ENCODE measurements at places on chromosomes 12 and 14.
A peak's percentile ranks its signal among the peaks of the same experiment; 100 is the strongest.

DNA sequence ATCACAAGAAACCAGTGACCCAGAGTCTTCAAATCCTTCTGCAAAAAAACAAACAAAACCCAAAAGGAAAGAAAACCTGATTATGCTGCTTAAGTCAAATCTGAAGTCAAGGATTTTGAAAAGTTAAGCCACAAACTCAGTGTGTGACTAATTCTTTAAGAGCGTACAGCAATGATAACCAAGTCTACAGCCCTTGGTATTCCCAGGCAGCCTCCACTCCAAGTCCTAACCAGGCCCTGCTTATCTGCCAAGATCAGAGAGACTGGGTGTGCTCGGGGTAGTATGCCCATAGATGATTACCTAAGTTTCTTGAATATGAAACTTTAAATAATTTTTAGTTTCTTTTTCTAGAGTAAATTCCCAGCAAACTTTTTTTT is 13.1 kb downstream of the PGAM5 start:
- DNase-seq = no peak

DNA sequence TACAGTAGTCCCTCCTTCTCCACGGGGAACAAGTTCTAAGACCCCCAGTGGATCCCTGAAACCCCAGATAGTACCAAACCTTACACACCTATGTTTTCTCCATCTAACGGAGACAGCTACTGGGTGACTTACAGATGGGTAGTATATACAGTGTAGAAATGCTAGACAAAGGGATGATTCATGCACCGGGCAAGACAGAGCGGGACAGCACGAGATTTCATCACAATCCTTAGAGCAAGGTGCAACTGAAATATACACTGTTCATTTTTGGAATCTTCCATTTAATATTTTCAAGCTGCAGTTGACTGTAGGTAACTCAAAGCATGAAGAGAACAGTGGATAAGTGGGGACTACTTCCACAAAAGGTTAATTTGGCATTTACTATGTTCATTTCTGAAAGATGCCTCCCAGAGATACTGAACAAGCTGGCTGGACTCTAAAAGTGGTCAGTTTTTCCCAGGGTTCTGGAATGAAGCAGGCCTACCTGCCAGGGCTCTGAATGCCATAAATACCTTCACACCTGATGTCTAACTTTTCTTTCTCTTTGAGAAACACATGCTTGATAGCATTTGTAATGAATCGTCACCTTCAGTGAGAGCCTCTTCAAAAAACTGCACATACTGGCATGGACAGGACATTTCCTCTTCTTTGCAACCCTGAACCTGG is 127.7 kb upstream of the FOXN3 start:
- DNase-seq = no peak

DNA sequence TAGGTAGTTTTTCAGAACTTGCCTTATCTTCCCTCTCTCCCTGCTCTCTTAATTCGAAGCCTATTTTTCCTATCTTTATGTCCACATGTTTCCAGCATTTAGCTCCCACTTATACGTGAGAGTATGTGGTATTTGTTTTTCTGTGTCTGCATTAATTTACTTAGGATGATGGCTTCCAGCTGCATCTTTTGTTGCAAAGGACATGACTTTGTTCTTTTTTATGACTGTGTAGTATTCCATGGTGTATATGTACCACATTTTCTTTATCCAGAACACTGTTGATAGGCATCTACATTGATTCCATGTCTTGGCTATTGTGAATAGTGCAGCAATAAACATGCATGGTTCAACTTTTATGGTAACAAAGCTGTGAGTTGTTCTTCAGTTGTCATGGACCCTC is 7.8 kb upstream of the CLEC2D start:
- DNase-seq = no peak

GRCh38 chr14:46818147-46818546 is 166.6 kb upstream of the RPL10L start:
- no peak for DNase-seq

DNA sequence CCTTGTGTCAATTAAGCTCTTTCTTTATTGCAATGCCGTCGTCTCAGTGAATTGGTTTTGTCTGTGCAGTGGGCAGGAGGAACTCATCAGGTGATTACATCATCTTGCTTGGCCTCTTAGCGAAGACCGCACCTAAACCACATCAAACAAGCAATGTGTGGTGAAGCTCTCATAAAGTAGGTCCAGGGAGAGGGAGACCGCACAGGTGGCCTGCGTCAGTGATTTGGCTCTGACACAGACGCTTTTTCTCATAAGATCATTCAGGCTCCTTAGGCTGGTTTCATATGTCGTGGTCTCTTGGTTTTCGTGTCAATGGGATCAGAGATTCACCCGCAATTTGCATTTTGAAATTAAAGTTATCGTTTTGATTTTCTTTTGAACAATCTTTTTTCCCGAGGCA is 6.7 kb upstream of the TESC start:
- no peak for DNase-seq

GRCh38 chr12:21453312-21453852 is 15.9 kb downstream of the PYROXD1 start:
- no peak for DNase-seq

DNA sequence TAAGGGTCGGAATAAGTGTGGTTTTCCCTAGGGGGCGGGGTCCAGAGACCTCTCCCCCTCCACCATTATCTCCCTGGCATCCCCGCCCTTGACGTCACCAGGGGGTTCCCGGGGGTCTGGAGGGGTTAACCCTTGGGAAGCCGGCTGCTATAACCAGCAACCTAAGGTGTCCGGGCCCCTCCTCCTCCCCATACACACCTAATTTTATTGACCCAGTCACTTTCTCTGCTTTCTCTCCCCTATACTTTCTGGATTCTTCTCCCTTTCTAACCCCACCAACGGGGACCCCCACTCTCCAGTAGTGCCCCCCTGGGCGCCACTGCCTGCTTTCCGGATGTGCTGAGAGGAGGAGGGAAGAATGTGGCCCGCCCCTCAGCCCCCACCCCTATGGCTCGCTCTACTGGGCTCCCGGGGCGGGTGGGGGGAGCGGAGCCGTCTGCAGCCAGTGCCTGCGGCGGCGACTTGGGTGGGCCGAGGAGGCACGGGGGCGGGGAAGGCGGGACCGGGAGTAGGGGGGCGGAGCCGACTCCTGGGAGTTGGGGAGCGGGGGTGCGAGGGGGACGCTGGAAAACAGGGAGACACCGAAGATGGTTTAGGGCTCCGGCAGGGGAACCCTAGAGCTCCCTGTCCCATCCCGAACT is 1.8 kb downstream of the GLI1 start:
- DNase-seq = peak; percentile 90

GRCh38 chr14:22471545-22472121 is 117.4 kb downstream of the DAD1 start:
- no peak for DNase-seq

DNA sequence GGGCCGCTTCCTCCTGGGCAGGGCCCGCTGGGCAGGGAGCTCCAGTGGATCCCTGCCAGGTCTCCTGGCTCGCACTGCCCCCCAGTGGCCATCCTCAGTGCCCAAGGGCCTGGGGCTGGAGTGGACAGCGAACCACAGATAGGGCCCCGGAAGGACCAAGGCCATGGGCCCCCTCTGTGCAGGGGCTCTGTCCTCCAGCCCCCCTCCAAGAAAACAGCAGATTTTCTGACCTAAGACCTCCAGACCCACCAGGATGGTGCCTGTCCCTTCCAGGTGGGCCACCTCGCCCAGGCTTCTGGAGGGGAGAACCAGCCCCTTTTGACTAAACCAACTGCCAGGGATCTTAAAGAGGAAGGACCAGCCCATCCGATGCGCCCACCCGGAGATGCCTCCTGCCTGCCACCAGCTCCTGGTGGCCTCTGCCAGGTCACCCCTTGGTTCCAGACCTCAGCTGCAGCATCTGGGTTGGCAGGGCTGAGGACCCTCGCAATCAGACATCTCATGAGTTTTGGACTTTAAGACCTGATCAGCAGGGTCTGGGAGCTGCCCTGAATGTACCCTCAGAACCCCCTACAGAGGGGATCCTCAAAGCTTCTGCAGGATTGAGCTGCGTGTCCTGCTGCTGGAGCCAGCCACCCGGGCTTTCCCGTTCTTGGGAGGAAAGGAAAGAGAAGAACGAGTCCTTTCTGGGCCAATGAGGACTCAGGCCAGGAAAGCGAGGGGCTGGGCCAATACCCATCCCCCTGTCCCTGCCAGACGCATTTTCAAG is 325.8 kb upstream of the DIO3 start:
- no peak for DNase-seq

DNA sequence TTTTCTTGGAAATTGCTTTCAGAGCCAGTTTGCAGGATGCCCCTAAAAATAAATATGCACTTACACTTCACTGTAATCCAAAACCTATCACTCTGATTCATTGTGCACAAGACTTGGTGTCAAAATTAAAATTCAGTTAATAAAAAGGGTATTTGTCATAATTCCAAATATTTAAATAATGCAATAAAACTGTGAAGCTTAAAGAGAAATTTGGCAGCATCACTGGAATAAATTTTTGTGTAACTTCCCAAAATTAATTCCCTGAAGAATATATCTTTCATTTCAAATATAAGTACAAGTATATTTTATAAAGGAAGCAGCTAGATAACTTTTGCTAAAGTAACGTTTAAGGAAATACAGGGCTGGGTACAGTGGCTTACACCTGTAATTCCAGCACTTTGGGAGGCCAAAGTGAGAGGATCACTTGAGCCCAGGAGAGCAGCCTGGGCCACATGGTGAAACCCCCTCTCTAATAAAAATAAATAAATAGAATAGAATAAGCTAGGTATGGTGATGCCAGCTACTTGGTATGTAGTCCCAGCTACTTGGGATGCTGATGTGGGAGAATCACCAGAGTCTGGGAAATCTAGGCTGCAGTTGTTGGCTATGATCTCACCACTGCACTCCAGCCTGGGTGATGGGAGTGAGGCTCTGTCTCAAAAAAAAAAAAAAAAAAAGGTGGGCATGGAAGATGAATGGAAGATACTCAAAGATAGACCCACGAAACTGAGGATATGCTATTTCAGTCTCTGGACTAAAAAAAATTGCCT is 233.8 kb downstream of the FBXL14 start:
- DNase-seq = no peak

GRCh38 chr12:8037947-8038346 is 5.4 kb downstream of the FOXJ2 start:
- no peak for DNase-seq

GRCh38 chr14:105180592-105181548 is at the start of gene NUDT14:
Gene NUDT14 (minus strand): TSS chr14:105181312. CDS start chr14:105181209, 103 bp downstream.
- no peak for DNase-seq

GRCh38 chr14:99644035-99644587 is 818 bp upstream of the HHIPL1 start:
- DNase-seq = no peak

DNA sequence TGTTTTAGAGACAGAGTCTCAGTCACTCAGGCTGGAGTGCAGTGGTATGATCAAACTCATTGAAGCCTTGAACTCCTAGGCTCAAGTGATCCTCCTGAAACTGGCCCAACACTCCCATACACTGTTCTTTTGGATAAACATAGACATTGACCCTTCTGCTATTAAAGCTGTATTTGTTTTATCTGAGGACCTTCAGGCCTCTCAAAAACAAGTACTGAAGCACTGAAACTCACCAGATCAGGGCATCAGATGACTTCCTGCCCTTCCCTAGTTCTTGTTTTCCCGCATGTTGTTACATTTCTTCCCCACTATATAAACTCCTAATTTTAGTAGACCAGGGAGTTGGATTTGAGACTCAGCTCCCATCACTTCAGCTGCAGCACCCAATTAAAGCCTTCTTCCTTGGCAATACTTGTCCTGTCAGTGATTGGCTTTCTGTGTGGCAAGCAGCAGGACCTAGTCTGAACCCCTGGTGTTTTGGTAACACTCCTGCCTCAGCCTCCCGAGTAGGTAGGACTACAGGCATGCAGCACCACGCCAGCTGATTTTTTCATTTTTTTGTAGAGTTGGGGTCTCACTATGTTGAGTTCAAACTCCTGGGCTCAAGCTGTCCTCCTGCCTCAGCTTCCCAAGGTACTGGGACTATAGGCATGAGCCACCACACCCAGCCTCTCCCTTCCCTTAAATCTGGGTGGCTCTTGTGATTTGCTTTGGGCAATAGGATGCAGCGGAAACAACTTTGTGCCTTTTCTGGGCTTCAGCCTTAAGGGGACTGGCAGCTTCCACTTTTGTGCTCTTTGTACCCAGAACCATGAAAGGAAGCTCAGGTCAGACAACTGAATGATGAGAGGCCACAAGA is 12.5 kb upstream of the IFT81 start:
- no peak for DNase-seq

DNA sequence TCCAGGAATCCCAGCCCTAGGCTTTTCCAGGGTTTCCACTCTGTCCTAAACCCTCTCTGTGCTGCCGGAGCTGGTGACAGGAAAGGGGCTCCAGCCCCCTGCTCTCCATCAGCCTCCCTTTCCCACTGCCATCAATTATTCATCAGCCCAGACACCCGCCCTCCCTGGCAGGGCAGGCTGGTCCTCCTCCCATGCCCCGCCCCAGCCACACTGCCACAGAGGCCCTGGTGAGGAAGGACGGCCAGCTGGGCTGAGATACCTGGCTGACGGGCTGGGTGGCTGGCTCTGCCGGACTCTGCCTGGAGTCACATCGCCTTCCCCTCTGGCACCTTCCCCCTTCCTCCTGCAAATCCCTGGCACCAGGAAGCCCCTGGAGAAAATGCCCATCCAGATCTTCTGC is 11.9 kb upstream of the SMARCD1 start:
- DNase-seq = peak; percentile 25

- no peak for DNase-seq
These were observed 56.2 kb upstream of the SLC2A13 start for GRCh38 chr12:40162033-40162432.

GRCh38 chr14:20632448-20632830 is 9.1 kb downstream of the OR6S1 start:
- no peak for DNase-seq

DNA sequence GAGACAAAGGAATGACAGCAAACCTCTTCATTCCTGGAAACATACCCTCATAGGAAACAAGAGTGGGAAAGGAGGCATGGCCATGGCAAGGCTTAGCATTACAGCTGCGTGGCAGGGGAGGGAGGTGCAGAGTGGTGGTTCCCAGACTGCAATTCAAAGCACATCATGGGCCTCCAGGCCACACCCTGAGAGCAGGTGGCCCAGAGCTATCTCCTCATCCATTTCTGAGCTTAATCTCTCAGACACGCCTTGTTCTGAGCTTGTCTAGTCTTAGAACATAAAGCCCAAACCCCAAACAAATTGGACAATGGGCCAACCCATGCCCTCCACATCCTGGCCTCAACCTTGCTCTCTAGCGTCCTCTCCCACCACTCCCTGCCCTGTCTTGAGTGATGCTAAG is 5.9 kb upstream of the KRT3 start:
- no peak for DNase-seq

DNA sequence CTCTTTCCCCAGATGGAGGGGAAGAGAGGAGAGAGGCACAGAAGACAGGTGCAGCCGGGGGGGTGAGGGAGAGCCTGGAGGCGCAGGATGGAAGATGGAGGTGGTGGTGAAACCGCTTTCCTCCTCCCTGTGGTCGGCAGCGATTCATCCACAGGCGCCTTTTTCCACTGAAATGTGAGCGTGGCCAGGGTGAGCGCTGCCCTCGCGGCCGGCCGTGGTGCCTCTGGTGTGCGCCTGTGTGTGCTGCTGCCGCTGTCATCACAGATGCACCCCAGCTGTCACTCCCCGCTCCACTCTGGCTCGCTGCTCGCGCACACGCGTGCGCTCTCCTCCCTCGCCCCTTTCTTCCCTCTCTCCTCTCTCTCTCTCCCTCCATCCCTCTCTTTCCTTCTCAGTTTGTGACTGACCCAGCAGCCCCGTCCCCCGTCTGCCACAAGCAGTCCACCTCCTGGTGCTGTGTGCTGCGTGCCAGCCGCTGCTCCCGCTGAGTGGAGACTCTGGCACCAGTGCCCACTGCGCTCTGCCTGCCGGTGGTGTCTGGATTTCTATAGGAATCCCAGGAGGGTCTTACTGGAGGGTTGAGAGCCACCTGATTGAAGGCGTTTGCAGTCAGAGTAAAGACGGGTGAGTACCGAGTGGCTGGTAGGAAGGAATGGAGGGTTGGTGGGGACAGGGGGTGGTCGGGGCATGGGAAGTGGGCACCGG is at the start of gene LRTM2:
Gene LRTM2 (plus strand): TSS at position 375 of the 705 bp plus-strand sequence. CDS start 7,584 bp downstream, outside the sequence.
- DNase-seq = no peak

All from left hindlimb (tissue), 1 donor.